ENCODE measurements at places on chromosomes 3 and 15.

DNA sequence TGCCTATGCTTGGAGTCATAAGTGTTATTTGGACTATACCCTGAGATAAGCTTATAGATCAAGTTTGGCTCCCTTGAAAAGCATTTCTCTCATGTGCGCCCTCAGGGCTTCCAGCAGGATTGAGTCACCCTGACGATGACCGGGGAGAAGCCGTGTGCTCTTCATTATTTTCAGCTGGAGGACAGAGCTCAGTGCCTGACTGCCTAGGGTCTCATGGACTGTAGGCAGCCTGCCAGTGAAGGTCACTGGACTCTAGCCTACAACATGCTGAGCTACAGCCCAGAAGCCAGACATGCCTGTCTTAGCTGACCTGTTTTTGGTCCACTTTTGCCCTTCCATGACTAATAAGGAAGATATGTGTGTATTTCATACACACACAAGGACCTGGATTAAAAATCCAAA lies 31.6 kb upstream of the NUDT16 start:
- DNase-seq, result no peak

DNA sequence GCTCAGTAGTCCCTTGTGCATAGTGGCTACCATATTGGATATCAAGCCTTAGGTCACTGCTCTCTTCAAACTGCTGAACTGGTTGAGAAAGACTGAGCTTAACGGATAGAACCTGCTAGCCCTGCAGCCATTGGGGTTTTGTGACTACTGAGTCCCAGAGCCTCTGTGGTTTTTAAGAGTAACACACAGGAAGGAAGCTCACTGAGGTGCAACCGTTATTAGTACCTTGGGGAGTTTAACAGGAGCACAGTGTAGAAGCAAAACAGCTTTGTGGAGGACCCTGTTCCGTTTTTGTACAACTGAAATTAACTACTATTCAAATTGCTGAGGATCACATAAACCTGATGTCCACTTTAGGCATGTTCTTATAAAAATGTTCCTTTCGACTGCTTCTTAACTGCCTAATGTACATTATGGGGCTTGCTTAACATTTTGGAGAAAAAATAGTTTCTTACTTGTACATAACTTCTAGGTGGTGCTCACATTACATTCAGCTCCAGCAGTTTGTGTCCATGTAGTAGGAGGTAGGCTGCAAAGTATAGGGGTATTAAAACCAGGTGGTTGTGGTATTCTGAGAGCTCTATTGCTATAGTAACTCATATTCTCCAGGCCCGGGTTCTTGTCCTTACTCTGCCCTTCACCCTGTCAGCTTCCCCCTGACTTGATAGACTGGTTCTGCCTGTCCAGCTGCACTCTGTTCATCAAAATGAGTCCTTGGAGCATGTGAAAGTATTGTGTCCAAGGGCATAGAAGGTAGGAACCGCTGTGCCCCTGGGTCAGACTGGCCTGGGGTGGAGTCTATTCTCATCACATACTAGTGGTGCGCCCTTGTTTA lies 17.3 kb downstream of the PXK start:
- no peak for DNase-seq

DNA sequence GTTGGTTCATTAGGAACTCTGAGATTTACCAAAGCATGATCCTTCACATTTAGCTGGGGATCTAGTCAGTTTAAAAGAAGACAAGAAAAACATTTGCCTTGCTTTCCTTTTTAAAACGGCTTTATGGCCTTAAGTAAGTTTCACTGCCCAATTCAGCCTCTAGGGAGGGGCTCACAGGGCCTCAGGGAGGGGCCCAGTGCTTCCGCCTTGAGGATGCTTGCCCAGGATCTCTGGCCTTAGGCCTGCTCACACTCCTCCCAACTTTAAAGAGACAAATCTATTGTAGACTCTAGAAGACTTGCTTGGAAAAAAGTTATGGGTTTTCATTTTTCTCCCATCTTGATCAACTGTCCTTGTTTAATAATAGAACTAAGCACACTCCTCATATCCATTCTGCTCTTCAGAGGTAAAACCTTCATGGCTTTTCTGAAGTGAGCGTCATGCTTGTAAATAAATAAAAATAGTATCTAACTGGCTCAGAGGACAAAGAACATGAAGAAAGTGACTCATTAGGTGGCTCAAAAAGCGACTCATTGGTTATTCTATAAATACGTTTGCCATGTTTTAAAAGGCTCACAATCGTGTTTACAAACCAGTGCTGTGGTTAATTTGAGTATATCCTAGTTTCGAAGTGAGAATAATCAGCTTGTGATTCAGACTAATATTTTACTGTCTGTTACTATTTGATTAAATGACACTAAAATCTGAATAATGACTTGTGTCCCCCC lies 13.7 kb downstream of the PDHB start:
- DNase-seq, result no peak

DNA sequence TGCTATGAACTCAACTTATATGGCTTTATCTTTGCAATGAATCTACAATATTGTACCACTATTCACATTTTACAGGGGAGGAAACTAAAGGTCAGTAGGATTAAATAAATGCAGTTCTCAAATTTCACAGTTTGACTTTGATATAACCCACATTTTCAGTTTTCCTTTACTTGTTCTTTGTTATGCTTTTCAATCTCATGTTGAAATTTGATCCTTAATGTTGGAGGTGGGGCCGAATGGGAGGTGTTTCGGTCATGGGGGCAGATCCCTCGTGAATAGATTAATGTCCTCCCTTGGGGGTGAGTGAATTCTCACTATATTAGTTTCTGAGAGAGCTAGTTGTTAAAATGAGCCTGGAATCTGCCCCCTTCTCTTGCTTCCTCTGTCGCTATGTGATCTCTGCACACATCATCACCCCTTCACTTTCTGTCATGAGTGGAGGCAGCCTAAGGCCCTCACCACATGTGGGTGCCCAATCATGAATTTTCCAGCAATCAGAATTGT lies 44.7 kb downstream of the CD200 start:
- no peak for DNase-seq

DNA sequence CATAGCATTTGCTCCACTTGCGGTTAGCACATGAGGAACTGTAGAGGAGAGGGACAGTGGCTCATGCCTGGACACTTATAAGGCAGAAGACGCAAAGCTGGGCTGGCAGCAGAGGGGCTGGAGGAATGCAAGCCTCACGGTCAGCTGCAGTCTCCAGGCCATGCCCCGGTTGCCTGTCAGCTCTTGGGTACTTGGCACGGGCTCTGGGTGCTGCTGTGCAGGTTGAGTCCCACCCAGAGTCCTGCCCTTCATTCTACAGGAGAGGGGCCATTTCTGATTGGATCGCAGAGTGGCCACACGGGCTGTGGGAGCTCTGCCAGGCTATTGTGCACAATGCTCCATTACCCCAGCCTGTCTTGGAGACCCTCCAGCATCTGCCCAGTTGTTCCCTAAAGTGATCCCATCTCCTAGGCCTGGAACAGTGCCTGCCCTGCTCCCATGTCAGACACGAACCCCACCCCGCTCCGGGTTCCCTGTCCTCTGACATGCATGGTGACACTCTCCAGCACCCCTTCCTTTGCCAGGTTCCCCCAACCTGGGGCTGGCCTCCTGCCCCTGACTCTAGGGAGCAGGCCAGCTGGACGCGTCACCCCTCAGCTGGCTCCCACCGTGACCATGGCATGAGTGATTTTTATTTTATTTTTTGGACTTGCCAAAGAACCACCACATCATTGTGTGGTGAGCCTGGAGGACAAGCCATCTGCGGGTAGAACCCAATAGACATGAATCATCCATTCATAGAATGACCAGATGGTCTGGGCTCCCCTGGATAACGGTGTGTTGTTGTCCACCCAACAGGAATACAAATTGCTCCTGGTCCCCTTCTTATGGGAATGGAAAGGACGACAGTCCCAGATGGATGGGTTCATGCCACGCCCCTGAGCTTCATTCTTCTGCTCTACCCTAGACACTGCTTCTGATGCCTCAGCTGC lies 51.0 kb upstream of the KLF13 start:
- DNase-seq, result no peak

DNA sequence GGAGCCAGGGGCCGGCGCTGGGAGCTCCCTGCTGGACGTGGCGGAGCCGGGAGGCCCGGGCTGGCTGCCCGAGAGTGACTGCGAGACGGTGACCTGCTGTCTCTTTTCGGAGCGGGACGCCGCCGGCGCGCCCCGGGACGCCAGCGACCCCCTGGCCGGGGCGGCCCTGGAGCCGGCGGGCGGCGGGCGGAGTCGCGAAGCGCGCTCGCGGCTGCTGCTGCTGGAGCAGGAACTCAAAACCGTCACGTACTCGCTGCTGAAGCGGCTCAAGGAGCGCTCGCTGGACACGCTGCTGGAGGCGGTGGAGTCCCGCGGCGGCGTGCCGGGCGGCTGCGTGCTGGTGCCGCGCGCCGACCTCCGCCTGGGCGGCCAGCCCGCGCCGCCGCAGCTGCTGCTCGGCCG lies 1.5 kb downstream of the SMAD6 start:
- DNase-seq, result peak; percentile 30

DNA sequence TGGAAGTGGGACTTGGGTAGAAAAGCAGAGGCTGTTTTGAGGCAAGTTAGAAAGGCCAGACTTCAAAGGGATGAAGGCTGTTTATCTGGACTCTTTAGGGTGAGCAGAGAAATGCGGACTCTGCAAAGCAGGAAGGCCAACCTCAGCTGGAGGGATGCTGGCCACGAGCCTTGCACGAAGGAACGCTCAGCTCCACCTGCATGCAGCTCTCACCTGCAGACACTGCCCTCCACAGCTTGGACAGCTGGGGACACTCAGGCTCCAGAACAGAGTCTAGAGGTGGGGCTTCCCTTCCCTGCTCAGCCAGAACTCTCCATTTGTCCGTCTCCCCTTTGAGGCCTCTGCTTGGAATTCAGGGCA lies 229.7 kb downstream of the ADAMTS17 start:
- DNase-seq, result no peak

GRCh38 chr3:149332771-149333170 lies 665 bp downstream of the TM4SF18 start:
- no peak for DNase-seq

GRCh38 chr3:108099679-108100428 lies 9.0 kb upstream of the CD47 start:
- DNase-seq, result peak; percentile 53

DNA sequence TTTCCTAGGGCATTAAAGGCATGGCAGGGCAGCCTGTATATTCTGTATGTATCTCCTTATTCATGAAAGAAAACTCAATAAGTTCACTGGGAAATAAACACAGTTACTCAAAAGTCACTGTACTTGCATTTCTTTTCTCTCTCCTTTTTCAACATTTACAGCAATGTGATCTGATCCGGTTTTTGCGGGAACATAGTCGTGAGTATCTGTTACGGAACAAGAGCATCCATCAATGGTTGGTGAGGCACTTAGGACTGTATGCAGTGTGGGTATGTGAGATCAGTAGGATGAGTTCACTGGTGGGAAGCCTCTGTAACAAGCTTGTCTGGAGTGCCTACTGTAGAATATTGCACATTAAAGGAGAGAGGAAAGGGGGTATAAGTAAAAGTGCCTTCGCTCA lies 80.7 kb downstream of the COL6A5 start:
- DNase-seq, result no peak

DNA sequence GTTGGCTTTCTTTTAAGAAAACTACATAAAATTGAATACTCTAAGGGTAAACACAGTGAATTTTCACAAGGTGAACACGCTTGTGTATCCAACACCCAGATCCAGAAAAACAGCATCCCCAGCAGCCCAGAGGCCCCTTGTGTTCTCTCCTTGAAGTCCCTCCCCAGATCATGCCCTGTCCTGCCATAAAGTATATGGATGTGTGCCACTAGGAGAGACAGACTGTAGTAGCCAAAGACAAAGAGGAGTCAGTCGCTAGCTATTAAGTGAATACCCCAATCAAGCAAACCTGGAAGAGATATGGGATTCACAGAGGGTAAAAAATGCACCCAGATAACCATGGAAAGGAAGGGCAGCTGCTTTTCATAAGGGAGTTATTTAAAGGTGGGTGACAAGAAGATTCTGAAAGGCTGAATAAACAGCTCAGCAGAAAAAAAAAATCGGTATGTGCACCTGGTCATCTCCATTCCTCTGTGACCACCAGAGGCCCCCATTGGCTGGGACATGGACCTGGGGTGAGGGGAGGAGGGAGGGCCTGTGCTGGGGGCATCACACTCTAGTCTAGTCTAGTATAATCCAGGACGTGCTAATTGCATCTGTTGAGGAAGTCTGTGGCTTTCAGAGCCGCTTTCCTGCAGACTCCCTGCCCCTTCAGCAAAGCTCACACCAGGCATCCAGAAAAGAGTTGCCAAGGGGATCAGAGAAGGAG lies 167.3 kb upstream of the NDN start:
- no peak for DNase-seq

GRCh38 chr3:142723665-142723967 lies 218 bp upstream of the TRPC1 start:
- no peak for DNase-seq

DNA sequence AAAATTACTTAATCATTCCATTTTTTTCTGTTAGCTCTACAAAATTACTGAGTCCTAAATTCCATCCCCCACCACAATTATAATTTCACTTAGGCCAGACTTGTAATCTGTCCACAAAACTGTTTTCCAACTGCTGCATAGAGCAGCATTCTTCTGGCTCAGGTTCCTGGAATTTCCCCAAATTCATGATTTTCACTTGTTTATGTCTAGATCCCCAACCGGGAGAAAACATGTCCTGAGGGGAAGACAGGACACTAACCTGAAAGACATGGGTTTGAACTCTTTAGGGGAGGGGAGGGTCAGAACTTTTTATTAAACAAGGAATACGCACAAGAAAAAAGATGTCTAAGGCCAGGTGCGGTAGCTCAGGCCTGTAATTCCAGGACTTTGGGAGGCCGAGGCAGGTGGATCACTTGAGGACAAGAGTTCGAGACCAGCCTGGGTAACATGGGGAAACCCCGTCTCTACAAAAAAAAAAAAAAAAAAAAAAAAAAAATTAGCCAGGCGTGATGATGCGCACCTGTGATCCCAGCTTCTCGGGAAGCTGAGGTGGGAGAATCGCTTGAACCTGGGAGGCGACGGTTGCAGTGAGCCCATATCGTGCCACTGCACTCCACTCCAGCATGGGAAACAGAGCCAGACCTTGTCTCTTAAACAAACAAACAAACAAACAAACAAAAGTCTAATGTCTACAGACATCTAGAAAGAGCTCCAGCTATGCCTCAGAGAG lies 1.5 kb downstream of the ETFA start:
- no peak for DNase-seq

DNA sequence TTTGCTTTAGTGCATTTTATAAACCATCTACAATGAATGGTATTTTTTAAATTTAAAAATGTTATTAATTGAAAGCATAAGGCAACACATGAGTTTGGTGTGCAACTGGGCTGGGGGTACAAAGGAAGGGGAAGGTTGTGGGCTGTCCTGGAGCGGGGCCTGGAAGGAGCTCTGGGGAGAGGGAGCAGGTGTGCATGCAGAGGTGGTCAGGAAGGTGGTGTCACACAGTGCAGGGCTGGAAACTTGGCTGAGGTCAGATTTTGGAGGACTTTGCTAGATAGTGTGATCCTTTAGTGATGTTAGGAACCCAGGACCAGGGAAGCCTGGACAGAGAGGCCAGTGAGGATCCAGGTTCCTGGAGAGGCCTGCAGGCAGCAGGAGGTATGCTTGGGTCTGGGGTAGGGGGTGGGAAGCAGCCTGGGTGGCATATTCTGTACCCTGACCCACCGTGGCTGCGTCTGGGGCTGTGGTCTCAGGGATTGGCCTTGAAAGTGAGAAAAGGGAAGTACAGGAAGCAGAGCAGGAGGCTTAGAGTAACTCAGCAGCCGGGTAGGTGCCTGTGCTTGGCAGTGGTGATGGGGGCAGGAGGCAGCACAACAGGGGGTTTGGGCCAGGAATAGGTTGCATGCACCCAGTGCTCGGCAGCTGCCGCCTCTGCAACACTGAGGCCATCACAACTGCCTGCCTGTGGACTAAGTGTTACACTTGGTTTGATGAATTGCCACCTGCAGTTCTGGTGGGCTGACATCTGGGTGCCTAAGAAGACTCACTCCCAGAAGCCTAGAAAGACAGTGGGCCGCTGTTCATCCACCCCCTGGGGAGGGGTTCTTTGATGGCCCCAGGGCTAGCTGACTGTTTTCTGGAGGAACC lies 33.0 kb downstream of the KY start:
- no peak for DNase-seq
